ENCODE measurements at places on chromosomes 3 and 15.

- DNase-seq: no peak
Measured at GRCh38 chr3:31240874-31241273, 291.9 kb upstream of the STT3B start.

DNA sequence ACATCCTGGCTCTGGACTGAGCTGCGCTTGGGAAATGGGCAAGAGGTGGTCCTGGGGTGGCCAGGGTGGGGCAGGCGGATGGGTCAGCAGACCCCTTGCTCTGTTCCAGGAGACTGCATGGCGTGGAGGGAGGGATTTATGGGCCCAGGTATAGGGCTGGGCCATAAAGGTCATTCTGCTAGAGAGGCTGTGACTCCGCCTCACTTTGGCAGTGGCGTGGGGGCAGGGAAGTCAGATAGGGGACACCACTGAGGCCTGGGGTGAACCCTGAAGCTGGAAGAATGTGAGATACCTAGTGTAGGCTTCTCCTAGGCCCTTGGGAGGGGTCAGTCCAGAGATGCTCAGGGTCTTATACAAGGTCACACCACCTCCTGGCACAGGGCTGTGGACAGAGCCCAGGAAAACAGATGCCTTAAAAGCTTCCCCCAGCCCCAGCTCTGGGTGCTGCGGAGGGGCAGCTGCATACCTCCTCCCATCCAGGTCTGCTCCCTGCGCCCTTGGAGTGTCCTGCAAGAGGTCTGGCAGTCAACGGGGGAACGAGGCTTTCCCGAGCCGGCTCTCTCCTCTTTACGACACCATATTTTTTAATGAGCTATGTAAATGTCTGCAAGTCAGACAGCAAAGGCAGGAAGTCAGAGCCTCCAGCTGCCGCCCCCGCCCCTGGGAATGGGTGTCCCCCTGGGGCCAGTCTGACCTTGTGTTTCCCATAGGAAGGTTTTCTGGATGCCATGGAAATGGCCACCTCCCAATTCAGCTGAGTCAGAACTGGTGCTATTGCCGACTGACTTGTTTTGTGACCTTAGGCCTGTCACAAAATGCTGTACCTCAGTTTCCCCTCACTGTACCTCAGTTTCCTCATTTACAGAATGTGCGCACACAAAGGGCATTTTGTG lies 26.3 kb downstream of the LINGO1 start:
- no peak for DNase-seq

GRCh38 chr15:59340325-59340724 lies 32.3 kb downstream of the MYO1E start:
- no peak for DNase-seq

DNA sequence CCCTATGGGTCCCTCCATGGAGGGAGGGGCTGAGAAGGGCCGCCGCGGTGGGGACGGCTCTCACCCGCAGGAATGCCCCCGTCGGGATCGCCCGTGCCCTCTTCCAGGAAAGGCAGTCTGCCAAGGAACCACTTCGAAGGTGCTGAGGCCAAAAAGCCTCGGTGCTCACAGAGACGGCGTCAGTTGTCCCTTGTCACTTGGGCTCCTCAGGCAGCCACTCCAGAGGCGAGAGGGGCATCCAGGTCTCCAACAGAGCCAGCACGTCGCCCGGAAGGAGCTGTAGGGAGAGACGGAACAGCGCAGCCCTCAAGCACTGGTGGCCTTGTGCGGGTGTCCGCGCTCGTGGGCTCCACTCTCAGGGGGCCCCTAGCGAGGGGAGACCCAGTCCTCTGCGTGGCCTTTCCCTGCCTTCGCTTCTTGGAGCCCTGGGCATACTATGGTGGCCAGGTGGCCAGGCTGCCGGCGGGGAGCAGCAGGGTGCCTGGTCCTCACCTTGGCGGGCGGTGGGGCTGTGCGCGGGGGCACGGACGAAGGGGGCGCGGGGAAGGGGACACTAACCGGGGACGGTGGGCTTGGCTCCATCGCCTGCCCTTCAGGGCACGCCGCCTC lies 994 bp downstream of the MESP1 start:
- DNase-seq: no peak

DNA sequence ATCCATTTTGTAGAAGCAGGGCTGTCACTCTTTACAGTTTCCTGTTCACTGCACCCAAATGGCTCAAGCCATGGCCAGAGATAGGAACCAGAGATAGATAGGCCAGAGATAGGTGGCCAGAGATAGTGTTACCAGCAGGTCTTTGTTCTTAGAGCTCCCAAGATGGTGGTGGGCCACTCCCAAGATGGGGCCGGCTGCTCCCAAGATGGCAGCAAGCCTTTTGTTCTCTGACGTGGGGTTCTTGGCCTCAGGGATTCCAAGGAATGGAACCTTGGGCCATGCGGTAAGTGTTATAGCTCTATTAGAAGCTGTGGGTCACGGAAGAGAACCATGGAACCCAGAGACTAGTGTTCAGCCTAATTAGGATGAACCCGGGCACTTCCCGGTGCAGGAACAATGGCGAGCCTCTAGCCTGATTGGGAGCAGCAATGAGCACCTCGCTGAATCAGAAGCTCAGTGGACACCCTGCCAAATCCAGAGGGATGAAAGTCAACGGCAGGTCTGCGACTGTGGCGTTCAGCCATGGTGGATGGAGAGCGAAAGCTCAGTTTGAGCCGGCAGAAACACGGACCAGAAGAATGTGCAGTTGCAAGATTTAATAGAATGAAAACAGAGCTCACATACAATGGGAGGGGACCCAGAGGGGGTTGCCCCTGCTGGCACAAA lies 45.0 kb upstream of the CD96 start:
- no peak for DNase-seq

DNA sequence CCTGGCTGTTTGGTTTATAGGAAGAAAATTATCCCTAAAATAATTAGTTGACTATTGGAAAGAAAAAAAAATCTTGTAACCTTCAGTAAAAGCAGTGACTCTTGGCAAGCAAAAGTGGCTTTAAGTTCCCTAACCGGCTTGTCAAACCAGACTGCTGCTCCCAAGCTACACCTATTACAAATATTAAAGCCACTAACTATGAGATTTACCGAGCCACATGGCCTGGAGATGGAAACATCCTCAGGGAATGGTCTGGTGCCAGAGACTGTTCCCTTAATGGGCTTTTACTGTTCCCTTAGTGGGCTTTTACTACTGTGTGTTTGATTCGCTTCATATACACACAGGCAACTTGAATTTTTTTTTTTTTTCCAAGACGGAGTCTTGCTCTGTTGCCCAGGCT lies 35.9 kb upstream of the ZNF774 start:
- DNase-seq: no peak

GRCh38 chr3:10361375-10361774 lies 40.5 kb upstream of the SEC13 start:
- DNase-seq: no peak
